Stimulated activated CD8-positive, alpha-beta memory T cell treated with anti-CD3 and anti-CD28 coated beads, Interleukin-2, amount 100 ng/mL, for 1 hour (primary cell): ENCODE measurements at places on chromosomes 6 and 20.

- DNase-seq = no peak
Measured at GRCh38 chr6:88867841-88868731, 95.3 kb downstream of the RNGTT start.

GRCh38 chr20:49501917-49502316, 19.4 kb upstream of the KCNB1 start:
- no peak for DNase-seq

- DNase-seq = no peak
Measured at GRCh38 chr6:22801831-22802230, 232.5 kb downstream of the HDGFL1 start.

DNA sequence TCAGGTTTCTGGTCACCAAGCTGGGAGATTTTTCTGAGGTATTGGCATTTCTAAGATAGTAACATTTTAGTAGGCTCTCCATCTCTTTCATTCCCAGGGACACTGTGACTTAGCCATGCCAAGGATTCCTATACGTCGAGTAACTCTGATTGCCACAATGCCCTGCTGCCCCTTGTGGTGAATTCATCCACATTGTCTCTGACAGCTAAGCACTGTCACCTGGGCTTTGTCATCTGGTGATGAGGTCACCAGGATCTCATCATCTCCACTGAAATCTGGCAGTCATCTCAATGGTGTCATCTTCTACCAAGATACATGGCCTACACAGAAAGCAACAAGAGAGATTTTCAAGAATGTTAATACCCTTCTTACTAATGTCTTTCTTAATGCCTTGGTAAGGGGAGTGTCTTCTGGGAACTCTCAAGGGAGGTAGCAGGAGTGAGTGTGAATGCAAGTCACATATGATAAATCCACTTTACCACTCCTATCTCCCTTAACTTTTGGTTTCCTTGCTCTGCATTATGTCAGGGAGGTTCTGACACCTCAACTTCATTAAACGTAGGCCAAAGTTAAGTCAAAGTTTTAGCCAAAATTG, 246.7 kb downstream of the CD109 start:
- DNase-seq = no peak

DNA sequence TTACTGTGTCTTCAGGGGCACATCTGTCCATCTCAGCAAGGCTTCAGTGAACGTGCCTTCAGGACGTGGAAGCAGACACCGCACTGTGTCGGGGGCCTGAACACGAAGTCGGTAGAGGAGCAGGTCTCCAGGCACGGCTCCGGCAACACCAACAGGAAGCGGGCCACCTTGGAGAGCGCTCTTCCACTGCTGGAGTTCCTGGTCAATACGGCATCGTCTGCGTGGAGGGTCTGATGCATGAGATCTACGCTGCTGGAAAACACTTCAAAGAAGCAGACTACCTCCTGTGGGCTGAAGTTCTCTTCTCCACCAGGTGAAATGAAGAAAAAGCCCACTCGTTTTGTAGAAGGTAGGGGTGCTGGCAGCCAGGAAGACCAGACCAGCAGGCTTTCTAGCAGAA, 69.3 kb upstream of the SLCO4A1 start:
- no peak for DNase-seq

DNA sequence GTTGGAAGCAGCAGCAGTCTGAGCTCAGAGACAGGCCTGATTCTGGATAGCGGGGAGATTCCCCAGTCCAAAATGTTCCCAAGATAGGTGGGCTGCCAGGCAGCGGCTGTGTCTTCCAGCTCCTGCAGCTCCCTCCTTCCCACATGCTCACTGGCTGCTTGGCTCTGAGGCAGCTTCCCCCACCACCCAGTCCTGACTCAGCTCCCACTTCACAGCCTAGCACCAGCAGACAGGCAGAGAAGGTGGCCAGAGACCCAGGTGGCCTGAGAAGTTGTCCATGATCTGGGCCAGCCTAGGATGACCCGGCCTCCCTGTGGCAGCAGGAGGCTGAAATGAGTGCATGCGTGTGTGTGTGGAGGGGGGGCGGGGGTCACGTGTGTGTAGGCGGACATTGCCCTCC, 94.9 kb downstream of the MDGA1 start:
- DNase-seq = no peak

- DNase-seq = no peak
Measured at GRCh38 chr6:149153100-149153499, 164.4 kb upstream of the TAB2 start.

GRCh38 chr6:131368198-131368911, 204.7 kb upstream of the ARG1 start:
- no peak for DNase-seq

DNA sequence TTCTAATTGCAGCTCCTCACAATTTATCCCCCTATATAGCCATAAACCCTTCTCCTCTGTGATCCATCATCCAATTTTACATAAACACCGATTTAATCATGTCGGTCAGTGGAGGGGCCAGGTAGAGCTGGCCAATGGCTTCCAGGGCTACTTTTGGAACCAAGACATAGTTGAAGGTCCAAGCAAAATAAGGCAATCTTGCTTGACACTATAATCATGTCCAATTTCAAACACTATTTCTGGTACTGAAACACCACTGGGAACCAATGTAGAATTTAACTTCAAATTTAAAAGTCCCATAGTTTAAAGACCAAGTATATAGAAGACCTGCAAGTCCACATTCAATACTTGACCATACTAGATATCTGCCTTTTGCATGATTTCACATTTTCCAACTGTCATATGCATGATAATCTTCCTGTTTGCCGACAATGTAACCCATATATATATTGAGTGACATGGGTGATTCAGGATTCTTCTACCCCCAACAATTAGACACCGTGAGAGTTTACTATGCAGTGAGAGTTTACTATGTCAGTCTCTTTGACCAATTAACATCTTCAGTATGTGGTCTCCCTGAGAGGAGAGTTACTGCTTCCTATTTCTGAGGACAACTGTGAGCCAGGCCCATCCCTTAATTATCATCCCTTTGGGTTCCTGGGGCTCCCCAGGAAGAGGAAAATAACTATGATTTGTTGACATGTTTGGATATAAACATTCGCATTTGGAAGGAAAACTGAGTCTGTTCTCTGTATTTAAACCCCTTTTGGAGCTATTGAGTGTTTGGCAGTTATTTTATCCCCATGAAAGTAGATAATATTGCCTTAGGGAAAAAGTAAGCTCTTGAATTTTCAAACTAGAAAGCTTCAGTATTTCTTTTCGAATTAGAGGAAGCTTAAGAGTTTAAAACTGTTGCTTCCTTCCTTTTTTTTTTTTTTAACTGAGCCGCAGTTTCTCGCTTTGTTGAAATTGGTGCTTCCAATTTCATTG, 31.8 kb downstream of the SAMD3 start:
- no peak for DNase-seq

DNA sequence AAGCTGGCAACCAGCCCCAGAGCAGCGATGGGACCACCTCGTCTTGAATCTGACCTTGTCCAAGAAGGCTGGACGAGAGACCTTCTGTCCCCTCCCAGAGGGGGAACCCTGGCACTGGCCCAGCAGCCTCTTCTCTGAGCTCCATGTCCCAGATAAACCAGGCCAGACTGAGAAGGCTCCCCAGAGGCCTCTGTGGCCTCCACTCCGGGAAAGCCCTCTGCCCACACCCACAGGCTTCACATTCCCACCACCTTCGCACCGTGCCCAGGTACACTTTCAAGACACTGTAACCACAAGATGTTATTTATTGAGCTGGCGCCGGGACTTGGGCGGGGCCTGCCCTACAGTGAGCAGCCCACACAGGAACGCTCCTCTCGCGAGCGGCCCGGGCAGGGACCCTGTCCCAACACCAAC, 33.2 kb downstream of the ADA start:
- no peak for DNase-seq

DNA sequence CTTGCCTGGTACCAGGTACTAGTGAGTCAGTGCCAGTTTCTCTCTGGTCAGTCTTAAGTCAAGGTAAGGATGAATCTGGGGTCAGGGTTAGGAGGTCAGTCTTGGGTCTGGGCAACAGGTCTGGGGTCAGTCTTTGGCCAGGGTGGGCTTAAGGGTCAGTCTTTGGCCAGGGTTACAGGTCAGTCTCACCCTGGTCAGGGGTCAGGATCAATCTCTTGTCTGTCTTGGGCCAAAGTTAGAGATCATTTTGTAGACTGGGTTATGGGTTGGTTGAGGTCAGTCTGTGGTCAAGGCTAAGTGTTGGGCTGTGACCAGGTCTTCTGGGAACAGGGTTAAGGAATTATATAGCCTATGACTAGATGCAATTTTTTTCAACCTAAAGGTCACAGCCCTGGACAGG, 12.8 kb upstream of the CAPN11 start:
- no peak for DNase-seq

GRCh38 chr6:169316651-169317050, 63.0 kb upstream of the THBS2 start:
- DNase-seq = no peak

DNA sequence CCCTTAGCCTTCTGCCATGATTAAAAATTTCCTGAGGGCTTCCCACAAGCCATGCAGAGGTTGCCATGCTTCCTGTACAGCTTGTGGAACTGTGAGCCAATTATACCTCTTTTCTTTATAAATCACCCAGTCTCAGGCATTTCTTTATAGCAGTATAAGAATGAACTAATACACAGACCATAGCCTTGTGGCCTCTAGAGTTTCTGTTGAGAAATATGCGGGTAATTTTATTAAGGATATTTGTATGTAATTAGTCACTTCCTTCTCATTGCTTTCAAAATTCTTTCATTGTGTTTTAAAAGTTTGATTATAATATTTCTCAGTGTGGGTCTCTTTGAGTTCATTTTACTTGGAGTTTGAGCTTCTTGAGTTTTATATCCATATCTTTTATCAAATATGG, 484.9 kb downstream of the COL12A1 start:
- DNase-seq = no peak

GRCh38 chr6:155287762-155288161, 23.9 kb downstream of the CLDN20 start:
- DNase-seq = no peak

- DNase-seq = no peak
Measured at GRCh38 chr6:17703256-17703694, 3.5 kb downstream of the NUP153 start.

- DNase-seq = no peak
Measured at GRCh38 chr6:107692351-107692750, 131.8 kb downstream of the SCML4 start.

- DNase-seq = no peak
Measured at GRCh38 chr6:144066741-144067484, 28.5 kb downstream of the SF3B5 start.

- no peak for DNase-seq
Measured at GRCh38 chr6:106757722-106758467, 128.5 kb downstream of the QRSL1 start.

- DNase-seq = no peak
Measured at GRCh38 chr6:9484091-9484490, 930.8 kb downstream of the TFAP2A start.

GRCh38 chr6:73690056-73690455, 5.9 kb upstream of the CD109 start:
- no peak for DNase-seq

GRCh38 chr6:56378507-56378906, 131.1 kb upstream of the COL21A1 start:
- no peak for DNase-seq

DNA sequence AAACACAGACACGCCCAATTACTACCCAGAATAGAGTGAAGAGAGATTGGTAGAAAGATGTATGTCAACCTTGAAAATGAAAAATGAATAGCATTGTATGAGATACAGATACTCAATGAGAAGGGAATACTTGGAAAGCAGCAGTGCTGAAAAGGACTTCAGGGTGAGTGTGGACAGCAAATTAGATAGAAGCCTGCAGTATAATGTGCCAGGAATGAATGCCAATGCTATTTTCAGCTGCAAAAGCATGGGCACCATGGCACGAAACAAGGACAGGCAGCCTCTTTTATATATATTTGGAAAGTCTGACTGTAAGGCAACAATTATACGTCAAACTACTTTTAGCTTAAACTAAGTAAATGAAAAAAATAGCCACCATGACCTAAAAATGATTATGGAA, 118.2 kb downstream of the PTCHD4 start:
- no peak for DNase-seq

DNA sequence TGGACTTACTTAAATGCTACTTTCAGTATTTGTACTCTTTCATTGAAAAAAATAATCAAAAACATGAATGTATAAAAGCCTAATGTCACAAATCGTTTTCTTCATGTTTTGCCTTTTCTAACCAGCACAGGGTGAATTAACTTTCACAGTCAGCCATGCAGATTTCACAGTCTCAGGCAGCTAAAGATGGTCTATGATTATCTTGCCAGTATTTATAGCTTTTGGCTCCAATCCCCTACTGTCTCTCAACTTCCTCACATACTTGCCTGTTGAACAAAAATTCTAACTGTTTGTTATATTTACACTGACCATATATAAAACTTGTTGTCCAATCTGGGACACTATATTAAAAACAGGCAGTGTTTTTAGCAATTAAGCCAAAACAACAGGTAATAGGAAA, 358.2 kb downstream of the ARHGAP18 start:
- no peak for DNase-seq

GRCh38 chr6:53313784-53314400, 34.9 kb downstream of the ELOVL5 start:
- no peak for DNase-seq

DNA sequence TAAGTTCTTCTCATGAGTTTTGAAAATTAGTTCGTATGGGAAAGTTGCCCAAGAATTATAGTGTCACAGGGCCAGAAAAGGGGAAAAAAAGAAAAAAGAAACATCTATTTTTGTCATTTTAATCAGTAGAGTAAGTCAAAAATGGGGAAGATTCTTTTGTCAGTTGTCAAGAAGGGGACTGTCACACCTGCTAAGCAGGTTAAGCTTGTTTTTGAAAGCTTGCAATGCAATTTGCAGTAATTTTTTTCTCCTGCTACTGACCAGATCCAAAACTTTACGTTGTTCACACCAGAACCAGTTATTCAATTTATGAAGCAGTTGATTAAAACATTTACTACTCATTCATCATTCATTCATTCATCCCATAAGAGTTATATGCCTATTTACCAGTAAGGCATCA, 171.4 kb downstream of the SOX4 start:
- DNase-seq = no peak
